Forelimb muscle (tissue), 1 donor: ENCODE measurements at places on chromosomes 11 and 22. TPM values are rescaled to one million over a fixed set of nuclear protein-coding genes. Genes with fewer than 3 reads are reported as not detected.

- no peak for DNase-seq
Measured at GRCh38 chr11:70205049-70205725, 2.1 kb downstream of the FADD start.

- no peak for DNase-seq
Measured at GRCh38 chr11:75626889-75627529, 41.8 kb downstream of the MAP6 start.

GRCh38 chr11:131913267-131913666 is 542.9 kb downstream of the NTM start:
- no peak for DNase-seq

DNA sequence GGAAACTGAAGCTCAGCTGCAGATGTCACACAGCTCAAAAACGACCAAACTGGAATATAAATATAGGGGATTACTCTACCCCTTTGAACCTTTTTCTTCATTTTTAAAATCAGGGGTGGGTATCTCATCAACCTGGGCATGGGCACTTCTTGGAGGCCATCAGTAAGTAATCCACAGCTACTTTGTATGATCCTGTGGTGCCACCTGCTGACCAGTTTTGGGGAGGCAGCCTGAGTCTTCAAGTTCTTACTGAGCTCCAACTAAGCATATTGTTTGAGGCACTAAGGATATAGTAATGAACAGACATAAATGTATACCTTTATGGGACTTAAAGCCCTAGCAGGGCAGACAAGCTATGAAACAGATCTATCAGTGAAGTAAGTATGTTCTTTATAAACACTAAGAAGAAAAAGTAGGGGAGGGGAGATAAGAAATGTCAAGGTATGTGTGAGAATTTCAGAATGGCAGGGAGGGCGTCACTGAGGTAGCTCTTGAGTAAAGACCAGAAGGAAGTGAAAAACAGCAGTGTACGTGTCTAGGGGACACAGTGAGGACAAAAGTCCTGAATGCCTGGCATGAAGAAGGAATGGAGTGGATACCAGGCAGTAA is 18.4 kb downstream of the TUB start:
- no peak for DNase-seq

DNA sequence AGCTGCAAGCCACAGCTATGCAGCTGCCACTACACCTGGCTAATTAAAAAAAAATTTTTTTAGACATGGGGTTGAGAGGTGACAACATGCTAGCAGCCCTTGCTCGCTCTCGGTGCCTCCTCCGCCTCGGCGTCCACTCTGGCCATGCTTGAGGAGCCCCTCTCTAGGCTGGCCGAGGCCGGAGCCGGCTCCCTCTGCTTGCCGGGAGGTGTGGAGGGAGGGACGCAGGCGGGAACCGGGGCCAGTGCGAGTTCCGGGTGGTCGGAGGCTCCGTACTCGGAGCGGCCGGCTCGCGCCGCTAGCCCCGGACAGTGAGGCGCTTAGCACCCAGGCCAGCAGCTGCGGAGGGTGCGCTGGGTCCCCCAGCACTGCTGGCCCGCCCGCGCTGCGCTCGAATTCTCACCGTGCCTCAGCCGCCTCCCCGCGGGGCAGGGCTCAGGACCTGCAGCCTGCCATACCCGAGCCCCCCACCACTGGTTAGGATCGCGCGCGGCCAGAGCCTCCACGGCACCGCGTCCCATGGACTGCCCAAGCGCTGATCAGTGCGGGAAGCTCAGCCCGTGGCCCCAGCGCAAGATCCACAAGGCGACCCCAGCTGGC is 10.7 kb downstream of the MYO18B start:
- DNase-seq: no peak

DNA sequence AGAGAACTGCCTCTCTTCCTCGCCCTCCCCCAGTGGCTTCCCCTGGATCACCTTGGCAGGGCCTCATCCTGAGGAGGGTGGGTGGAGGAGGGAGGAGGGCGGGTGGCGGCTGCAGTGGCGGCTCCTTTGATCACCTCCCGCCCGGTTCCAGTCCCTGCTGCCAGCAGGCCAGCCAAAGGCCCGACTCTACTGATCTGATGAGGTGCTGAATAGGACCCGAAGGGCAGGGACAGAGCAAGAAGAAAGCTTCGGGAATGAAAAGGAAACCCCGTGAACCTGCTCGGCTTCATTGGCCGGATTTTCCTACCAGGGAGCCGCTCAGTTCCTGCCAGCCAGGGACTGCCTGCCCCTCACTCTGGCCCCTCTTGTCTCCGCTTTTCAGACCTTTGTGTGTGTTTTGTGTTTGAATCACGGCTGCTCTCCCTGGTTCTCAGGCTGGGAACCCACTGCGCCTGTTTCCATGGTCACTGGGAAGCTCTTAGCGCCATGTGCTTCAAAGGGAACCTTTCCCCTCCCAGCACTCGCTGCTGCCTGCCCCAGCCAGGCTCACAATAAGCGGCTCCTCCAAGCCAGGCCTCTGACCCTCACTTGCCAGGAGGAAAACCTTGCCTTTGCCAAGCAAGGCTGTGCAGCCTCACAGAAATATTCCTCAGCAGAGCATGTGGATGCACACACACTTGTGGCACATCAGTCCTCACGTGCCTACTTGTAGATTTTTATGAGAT is 56.8 kb downstream of the C22orf31 start:
- no peak for DNase-seq

- DNase-seq: no peak
Measured at GRCh38 chr11:73001615-73002014, 140.5 kb downstream of the FCHSD2 start.

DNA sequence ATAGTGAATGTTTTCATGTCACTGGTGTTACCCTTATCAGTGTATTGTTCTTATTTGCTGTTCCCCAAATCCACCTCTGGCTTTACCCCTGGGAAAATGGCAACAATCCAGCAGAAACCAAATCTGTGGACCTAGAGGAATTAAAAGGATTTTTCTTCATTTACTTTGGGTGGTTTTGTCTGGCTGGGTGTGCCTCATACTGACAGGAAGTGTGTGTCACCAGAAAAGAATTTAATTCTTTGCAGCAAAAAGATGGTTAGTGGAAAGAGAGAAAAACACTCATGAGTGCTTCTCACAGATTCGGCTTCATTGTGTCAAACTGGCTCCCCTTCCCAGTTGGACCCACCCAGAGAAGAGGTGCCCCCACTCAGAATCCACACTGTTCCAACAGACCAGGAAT is 38.9 kb downstream of the FZD4 start:
- no peak for DNase-seq

Gene RTN4R
- 19.9 TPM for polyA plus RNA-seq

Gene INS
- not detected for polyA plus RNA-seq
